ENCODE measurements at places on chromosomes 13 and 19.

GRCh38 chr13:94400874-94401273, 78.6 kb downstream of the DCT start:
- no peak for DNase-seq

- DNase-seq = no peak
These were observed 35.2 kb upstream of the WDFY2 start for GRCh38 chr13:51549050-51549449.

GRCh38 chr19:7869910-7870511, 4.2 kb downstream of the PRR36 start:
- peak; percentile 29 for DNase-seq

DNA sequence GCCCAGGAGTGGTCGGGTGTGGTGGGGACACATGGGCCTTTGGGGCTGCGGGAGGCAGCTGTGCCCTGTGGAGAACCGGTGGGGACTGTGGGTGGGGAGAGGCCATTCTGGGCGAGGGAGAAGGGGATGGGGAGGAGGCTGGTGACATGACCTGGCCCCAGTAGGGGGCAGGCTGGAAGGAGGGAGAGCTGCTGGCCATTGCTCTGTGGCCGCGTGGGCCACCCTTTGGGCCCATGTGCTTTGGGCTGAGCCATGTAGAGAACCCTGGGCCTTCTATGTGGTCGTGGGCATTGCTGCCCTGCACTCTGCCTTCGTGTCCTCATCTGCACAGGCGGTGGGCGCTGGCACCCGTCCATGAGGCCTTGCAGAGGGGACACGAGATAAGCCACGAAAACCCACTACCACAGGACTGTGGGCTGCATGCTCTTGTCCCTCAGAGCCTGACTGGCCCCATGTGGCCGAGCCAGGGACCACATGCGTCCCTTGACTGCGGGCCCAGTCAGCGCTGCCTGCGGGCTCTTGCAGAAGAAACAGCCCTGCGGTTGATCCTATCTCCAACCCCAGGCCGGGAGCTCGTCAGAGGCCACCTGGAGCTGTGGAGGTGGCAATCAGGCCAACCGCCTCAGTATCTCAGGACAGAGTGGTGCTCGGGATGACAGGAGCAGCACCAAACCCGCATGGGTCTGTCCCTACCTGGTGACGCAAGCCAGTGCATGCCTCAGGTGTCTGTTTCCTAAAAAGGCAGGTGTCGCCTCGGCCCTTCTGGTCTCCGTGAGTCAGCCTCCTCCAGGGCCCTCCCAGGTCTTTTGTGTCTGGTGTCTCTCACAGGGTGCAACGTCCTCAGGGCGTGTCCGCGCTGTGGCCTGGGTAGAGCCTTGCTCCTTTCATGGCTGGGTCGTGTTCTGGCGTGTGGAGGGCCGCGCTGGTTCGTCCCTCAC, 14.3 kb downstream of the FZR1 start:
- no peak for DNase-seq

GRCh38 chr13:41144576-41144975, 12.0 kb upstream of the KBTBD6 start:
- no peak for DNase-seq

- peak; percentile 5 for DNase-seq
These were observed 124.7 kb downstream of the GPC5 start for GRCh38 chr13:91523116-91523515.

DNA sequence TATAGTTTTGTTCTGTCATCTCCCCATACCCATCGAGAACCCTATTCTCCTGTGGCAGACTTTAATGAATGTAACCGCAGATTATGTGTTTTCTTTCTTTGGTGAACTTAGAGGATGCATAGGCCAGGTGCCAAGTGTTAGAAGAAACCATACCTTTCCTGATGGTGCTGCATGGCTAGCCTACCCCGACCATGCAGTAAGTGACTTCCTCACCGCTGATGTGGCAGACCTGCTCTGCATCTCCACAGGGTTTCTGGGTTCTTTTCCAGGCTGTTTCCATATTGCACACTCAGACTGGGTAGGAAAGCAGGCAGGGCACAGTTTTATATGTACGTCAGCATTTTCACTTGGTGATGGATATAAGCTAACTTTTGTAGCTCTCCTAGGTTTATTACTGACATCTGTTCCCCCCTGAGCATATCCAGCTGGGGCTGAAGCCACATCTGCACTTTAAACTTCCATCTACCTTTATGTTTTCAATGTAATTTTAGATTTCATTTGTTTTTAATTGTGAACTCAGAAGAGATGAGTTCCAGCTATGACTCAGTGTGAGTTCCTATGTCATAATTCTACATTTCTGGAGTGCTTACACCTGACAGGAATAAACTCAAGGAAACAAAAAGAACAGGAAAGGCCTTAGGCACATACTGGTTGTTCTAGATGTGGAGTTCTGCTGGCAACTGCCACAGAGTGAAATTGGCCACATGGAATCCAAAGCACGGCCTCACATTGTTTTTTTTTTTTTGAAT, 42.3 kb downstream of the LRCH1 start:
- no peak for DNase-seq

DNA sequence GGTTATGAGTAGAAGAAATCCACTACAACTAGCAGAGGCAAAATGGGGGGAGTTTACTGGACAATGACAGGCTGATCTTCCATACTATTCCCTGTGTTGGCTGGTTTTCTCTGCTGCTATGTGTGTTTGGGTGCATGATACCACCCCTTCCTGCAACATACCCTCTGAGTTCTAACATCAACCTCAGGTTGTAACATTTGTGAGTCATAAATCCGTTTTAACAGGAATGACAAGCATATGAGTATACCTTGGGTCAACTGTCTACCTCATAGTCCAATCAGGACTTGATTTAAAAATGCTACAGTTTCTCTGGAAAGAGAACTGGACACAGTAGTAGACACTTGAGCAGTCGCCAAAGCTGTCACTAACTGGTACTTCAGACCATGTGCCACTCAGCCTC, 422.9 kb downstream of the KCTD12 start:
- no peak for DNase-seq

DNA sequence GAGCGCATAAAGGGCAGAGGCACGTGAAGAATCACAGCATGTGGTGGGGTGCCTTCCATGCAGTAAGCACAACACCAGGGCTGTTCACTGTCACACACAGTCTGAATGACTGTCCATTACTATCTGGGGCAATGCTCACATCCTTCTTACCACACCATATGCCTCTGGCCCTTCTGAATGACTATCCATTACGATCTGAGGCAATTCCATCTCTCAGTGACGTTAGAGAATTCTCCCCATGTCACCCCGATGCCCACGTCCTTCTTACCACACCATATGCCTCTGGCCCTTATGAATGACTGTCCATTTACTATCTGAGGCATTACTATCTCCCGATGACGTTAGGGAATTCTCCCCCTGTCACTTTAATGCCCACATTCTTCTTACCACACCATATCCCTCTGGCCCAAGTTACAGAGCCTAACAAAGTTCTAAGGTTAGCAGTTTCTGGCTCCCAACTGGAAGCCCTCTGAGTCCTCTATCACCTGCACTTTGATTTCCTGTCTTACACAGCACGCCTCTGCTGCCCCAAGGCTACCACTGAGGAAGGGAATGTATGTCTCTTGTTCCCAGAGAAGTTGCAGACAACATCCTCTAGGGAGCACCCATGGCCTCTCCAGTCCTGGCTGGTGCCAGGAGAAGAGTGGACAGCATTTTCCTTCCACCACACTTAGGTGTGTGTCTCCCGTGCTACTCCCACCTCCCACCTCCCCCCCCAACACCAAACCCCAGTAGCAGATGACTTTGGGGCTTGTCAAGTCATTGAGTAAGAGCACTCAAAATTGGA, 154.8 kb downstream of the COG6 start:
- no peak for DNase-seq

- DNase-seq = no peak
These were observed 3.9 kb downstream of the WIZ start for GRCh38 chr19:15445807-15446376.

DNA sequence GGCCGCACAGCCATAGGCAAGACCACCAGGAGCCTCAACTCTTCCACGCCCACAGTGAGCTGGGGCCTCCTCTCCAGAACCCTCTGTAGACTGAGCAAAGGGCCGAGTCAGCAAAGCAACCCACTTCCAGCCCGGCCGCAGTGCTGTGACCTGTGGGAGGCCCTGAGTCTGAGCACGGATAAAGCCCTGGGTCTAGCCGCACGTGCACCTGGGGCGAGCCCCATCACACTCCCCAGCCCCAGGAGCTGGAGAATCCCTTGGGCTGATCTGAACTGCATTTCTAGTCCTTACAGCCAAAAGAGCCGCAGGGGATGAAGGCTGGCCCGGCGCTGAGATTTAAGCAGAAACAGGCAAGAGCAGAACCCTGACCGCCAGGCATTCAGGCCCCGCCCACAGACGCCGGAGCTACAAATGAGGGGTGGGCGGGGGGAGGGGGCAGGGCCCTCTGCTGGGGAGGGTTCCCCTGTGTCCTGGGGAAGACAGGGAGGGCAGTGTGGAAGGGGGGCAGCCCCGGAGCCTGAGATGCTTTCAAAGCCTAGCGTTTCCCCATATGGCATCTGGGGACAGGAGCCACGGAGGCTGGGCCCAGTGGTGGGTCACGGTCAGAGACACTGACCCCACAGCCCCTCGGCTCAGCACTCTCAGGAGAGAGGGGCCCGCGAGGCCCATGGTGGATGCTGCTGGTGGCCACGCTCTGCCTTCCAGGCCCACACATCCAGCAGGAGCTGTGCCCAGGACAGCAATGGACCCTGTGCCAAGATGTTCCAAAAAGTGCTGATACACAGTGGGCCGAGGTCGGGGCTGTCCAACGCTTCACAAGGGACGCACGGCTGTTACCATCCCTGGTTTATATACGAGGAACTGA, 4.9 kb downstream of the TMEM259 start:
- DNase-seq = no peak

DNA sequence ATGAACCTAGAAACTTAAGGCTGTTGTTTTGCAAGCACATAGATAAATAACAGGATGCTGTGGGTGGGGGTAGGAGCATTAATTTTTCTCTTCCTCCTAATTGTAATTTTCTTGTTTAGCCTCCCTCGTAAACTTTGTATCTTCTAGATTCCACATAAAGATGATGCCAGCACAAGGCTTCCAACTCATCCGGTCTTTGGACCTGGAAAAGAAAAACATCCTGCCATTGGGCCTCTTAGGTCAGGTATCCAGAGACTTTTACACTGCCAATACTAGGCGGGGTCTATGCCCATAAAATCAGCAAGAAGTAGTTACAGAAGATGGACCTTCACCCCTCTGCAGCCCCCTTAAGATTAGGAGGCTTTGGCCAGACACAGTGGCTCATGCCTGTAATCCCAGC, 35.4 kb upstream of the KPNA3 start:
- no peak for DNase-seq

DNA sequence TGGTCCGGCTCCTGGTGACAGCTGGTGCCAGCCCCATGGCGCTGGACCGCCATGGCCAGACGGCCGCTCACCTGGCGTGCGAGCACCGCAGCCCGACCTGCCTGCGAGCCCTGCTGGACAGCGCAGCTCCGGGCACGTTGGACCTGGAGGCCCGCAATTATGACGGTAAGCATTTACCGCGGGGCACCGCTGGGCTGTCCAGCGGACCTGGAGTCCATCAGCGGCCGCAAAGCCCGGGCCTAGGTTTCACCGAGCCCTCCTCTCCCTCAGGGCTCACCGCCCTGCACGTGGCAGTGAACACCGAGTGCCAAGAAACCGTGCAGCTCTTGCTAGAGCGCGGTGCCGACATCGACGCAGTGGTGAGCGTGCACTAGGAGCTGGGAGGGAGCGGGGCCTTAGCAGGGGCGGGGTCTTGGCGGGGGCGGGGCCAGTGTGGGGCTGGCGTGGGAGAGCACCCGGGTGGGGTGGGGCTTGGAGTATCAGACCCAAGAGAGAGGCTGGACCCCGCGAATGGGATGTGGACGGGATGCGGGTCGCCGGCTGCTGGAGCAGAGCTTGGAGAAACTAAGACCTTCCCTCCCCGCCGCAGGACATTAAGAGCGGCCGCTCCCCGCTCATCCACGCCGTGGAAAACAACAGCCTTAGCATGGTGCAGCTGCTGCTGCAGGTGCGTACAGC, 8.7 kb downstream of the BCL3 start:
- peak; percentile 51 for DNase-seq

GRCh38 chr13:110305949-110306339, 1.0 kb downstream of the COL4A1 start:
- DNase-seq = no peak

DNA sequence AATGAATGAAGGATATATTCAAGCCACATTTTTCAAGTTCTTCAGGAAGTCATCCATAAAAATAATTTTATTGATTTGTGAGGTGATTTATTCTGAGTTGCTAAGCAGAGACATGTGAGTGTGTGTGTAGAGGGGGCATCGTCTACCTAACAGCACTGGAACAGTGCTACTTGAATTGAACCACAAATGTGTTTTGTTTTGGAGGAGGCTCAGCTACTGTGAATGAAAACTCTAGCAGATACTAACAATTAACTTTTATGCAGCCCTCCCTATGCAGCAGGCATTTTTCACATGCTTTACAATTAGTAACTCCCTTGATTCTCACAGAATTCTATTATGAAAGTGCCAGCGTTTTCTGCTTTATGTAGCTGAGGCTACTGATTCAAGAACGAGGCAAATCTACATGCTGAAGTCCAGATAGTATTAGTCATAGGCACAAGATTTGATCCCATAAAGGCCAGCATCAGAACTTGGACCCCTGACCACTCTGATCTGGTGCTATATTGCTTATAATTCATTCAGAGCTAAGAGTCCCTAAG, 103.7 kb downstream of the MYO16 start:
- no peak for DNase-seq

DNA sequence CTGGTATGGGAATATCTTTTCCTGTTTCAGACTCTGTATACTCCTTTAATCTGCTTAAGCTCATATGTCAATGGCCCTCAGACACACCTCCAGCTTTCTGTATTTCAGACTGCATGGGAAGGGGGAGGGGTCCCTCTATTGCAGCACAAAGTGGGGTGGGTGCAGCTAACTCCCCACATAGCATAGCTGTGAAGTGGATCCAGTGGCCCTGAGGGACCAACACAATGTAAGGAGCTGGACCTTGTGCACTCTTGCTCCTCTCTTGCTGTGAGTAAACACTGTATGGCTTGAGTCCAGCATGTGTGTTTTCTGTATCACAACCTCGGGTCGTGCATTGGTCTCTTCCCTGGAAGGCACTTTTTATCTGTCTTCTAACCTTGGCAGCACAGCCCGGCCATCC, 669.9 kb downstream of the PCDH9 start:
- DNase-seq = no peak

- no peak for DNase-seq
These were observed 605.5 kb upstream of the SLITRK1 start for GRCh38 chr13:84487752-84488151.

GRCh38 chr19:11324079-11324661, 15.3 kb downstream of the RAB3D start:
- peak; percentile 80 for DNase-seq

- DNase-seq = no peak
These were observed 190.0 kb downstream of the HS6ST3 start for GRCh38 chr13:96279904-96280303.

GRCh38 chr13:52127378-52127777, 1.5 kb downstream of the NEK5 start:
- DNase-seq = no peak

DNA sequence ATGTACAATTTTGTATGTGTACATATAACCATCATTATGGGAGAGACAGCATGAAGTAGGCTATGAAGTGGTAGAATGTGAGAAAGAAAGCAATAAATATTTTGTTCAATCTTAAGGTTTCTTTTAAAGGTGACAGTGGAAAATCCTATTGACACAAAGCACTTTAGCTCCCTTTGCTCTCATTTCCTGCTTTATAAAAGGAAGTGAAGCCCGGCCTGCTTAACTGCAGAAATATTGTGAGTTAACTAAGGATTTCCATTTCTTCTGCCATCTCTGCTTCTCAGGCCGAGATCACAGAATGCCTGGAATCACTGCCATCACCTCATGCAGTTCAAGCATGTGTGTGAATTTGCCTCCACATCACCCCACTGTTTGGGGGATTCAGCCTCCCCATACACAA, 83.5 kb downstream of the FRY start:
- no peak for DNase-seq
